GM04504 (cell line): ENCODE measurements at places on chromosomes 1 and 21.

DNA sequence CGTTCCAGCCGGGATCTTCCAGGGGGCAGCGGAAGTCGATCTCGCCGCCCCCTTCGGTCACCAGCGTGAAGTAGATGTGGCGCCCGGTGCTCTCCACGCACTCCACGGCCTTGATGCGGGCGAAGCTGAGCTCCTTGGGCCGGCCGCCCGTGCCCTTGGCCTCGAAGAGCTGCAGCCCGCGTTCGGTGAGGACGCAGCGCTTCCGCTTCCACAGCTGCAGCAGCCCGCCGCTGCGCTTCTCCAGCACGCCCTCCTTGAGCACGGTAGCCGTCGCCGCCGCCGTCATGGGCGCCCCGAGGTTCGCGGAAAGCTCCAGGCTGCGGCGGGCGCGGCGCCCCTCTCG lies 516 bp downstream of the PHLDA3 start:
- no peak for DNase-seq

GRCh38 chr1:55611123-55611522 lies 396.0 kb upstream of the USP24 start:
- DNase-seq, result no peak

DNA sequence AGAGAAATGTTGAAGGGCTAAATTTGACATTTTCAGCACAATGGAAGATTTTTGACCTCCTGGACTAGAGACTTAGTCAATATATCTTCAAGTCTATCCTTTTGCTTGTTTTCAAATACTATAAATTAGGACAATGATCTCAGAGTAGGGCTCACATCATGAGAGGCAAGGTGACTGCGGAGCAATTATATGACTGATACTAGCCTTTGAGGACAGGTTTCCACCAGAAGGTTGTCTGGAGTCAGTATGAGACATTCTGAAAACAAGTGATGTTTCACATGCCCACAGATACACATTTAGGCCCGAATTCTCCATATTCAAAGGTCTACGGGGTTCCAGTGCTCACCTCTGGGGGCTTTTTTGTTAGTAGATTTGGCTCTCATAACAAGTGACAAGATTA lies 142.3 kb upstream of the SAMSN1 start:
- no peak for DNase-seq

DNA sequence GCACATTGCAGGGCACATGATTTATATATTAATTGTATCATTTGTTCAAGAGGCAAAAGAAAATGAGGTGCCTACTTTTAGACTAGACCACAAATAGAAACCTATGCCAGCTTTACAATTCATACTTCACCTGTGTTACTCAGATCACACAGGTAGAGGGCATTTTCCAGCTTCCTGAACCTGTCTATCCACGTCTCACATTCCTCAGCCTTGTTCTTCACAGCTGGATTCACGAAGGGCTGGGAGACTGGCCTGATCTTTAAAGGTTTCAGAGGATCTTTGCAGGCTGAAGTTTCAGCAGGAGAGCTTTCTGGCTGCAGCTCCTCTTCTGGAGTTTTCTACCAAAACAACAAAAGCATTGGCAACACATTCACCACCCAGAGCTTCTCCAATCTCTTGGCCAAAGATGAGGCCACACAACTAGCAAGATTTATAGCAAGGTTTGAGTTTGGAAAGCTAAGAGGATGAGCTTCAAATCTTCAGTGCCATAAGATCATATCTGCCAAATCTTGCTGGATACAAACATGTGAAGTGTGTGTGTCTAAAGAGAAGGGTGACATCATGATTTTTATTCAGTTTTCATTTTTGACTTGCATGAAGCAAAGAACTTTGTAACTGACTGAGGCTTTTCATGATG lies 71.0 kb upstream of the CYP2J2 start:
- DNase-seq, result no peak

DNA sequence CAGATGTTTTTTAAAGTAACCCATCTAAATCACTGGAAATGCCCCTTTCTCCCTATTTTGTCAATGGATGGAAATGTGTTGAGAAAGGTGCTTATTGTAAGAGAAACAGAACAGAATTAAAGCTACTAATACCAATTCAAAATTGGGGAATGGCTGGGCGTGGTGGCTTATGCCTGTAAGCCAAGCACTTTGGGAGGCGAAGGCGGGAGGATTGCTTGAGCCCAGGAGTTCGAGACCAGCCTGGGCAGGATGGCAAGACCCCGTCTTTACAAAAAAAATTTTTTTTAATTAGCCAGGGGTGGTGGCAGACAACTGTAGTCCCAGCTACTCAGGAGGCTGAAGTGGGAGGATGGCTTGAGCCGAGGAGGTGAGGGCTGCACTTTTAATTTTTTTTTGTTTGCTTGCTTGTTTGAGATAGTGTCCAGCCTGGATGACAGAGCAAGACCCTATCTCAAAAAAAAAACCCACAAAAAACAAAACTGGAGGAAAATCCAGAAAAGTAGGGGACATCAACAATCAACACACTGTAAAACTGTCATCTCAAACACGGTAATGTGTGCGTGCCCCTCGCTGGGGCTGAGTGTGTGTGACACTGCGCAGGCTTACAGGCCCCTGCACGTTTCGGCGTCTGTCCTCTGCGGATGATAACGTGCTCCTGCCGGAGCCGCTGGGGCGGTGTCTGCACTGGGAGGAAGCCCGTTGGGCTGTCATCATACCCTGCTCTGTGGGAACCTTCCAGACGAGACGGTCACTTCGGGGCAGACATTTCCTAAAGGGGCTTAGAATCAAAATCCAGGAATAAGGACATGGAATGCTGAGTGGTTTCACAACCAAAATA lies 11.6 kb upstream of the POFUT2 start:
- no peak for DNase-seq

DNA sequence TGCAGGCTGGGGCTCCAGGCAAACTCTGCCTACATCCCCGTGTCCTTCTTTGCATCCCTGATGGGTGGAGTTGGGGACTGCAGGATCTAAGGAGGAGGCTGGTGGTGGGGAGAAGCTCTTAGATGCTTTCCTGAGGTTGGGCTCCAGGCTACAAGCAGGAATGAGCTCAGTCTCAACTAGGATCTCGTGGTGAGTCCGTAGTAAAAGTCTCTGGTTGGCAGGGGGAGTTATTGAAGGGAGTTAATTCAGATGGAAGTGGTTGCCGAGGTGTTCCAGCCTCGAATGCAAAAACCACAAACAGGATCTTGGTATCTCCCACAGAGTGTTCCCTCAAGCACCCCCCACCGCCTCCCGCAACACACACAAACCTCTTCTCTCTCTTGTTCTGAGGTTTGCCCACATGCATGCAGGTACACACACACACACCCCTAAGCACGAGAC lies 35.0 kb downstream of the TMCC2 start:
- no peak for DNase-seq
